Bladder microvascular endothelial cell (primary cell): ENCODE measurements at places on chromosomes 2 and 18. TPM values are rescaled to one million over a fixed set of nuclear protein-coding genes. Genes with fewer than 3 reads are reported as not detected.

UGT1A10 gene
- total RNA-seq, result 0.06 TPM in 1 of 2 replicates, not detected in the other

CD207 gene
- 0.16 TPM in 1 of 2 replicates, not detected in the other for total RNA-seq

UGT1A4 gene
- total RNA-seq, result not detected in 2 replicates

PRKAG3 gene
- not detected in 2 replicates for total RNA-seq
